ENCODE measurements at places on chromosomes 13 and 19.

DNA sequence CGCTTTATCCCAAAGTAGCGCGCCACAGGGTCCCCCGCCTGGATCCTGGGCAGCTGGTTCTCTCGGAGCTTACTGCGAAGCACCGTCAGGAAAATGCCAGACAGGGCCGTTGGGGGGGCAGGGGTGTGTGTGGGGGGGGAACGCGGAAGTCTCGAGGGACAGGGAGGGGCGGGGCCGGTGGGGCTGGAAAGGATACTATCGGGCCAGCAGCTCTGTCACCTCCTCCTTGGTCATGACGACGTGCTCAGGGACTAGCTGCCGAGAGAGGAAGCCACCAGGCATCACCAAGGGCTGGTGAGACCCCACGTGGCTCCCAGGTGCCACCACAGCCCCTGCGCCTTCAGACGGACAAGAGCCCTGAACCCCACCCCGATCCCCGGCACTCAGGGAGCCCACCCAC lies 5.3 kb downstream of the POLR2E start:
- H3K4me1 ChIP-seq: peaks cover 73% of the 10 kb centered on the region
- peak; percentile 82 for DNase-seq
- H3K36me3 ChIP-seq: peaks cover 44% of the 10 kb centered on the region
- no peak overlapping the region for H3K4me3 ChIP-seq
- peak overlapping the region; percentile 83 for H3K27ac ChIP-seq

DNA sequence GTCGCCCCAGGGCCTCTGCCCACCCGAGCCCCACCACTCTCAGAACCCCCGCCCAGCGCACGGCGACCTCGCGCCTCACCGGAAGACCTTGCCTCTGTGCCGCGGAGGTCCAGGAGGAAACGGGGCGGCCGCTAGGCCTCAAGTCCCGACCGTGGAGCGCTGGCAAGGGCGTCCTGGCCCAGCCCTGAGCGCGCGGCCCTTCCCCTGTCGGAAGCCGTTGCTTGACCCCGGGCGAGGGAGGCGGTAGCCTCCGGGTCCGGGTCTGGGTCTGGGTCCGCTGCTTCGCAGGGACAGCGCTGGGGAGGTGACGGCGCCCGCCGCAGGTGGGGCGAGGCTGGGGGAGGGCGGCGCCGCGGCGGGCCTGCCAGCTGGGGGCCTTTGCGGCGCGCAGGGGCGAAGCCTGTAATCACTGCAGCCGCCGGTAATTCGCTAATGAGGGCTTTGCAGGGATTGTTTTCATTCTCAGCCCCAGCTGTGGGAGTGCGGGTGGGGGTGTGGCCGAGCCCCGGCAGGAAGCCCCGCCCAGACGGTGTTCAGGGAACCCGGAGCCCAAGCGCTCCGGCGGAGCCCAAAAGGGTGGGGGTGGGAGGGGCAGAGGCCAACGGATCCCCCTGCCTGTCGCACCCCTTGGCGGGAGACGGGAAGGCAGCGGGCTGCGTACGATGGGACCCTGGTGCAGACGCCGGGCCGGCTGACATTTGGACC lies 8.6 kb downstream of the C19orf25 start:
- H3K4me1 ChIP-seq: peaks cover 11% of the 10 kb centered on the region
- H3K27me3 ChIP-seq: peaks cover 18% of the 10 kb centered on the region
- H3K4me3 ChIP-seq: peak overlapping the region; percentile 65
- peak; percentile 80 for DNase-seq
- H3K27ac ChIP-seq: peak overlapping the region; percentile 61

DNA sequence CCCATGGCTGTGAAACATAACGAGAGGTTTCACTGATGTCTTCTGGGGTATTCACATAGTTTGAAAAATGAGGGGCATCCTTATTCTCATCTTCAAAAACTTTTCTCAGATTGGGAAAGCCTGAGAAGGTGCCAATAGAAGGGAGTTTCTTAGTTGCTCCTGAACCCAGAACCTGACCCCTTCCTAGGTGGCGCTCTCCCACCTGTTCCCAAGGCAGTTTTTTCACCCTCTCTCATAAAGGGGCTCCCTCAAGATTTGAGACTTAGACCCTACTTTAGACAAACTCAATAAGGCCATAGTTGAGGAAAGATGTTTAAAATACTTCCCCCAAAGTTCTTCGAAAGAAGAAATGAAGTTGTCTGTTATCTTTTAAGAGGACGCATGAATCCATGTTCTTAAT lies 142.2 kb downstream of the FGF9 start:
- H3K4me1 ChIP-seq: no peaks in the 10 kb centered on the region

DNA sequence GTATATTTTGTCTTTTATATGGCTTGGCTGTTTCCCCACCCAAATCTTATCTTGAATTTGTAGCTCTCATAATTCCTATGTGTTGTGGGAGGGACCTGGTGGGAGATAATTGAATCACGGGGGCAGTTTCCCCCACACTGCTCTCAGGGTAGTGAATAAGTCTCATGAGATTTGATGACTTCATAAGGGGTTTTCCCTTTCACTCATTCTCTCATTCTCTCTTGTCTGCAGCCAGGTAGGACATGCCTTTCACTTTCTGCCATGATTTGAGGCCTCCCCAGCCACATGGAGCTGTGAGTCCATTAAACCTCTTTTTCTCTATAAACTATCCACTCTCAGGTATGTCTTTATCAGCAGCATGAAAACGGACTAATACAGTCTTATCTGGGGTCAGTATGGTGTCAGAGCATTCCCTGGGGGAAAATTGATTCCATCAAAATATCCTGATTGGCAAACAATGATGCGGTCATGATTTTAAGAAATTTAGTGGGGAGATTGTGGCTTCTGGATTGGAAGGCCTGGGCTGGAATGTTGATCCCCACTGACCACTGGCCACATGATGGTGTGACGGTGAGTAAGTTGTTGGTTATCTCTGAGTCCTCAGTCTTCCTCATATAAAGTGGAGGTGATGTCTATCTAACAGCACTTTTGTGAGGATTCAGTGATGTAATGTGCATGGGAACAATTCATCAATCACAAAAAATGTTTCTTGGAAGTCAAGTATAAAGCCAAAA lies 27.5 kb upstream of the ANKRD10 start:
- no peak overlapping the region for H3K4me3 ChIP-seq
- peaks cover 9% of the 10 kb centered on the region for H3K4me1 ChIP-seq
- H3K27me3 ChIP-seq: no peaks in the 10 kb centered on the region
- H3K27ac ChIP-seq: no peak overlapping the region
- no peaks in the 10 kb centered on the region for H3K36me3 ChIP-seq

- DNase-seq: no peak
- H3K27ac ChIP-seq: no peak overlapping the region
- no peak overlapping the region for H3K4me3 ChIP-seq
- H3K27me3 ChIP-seq: no peaks in the 10 kb centered on the region
Observed at GRCh38 chr19:5355076-5355475, 14.5 kb upstream of the PTPRS start.

DNA sequence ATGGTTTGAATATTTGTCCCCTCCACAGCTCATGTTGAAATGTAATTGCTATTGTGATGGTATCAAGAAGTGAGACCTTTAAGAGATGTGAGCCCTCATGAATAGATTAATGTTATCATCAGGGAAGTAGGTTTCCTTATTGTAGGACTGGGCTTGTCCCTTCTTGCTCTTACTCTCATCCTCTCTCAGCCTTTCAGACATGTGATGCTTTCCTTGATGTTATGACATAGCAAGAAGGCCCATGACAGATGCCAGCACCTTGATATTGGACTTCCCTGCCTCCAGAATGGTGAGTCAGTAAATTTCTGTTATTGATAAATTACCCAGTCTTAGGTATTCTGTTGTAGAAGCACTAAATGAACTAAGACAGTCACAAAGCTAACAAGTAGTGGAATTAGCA lies 5.7 kb upstream of the ZMYM2 start:
- no peak overlapping the region for H3K4me3 ChIP-seq
- H3K4me1 ChIP-seq: peaks cover 3% of the 10 kb centered on the region
- no peaks in the 10 kb centered on the region for H3K36me3 ChIP-seq
- no peak for DNase-seq
- H3K27me3 ChIP-seq: peaks cover 11% of the 10 kb centered on the region
- no peak overlapping the region for H3K27ac ChIP-seq

- H3K27ac ChIP-seq: no peak overlapping the region
- H3K4me1 ChIP-seq: peaks cover 14% of the 10 kb centered on the region
- peaks cover 52% of the 10 kb centered on the region for H3K27me3 ChIP-seq
- no peak for DNase-seq
- no peaks in the 10 kb centered on the region for H3K36me3 ChIP-seq
Observed at GRCh38 chr19:55067869-55068268, 4.9 kb upstream of the RDH13 start.

DNA sequence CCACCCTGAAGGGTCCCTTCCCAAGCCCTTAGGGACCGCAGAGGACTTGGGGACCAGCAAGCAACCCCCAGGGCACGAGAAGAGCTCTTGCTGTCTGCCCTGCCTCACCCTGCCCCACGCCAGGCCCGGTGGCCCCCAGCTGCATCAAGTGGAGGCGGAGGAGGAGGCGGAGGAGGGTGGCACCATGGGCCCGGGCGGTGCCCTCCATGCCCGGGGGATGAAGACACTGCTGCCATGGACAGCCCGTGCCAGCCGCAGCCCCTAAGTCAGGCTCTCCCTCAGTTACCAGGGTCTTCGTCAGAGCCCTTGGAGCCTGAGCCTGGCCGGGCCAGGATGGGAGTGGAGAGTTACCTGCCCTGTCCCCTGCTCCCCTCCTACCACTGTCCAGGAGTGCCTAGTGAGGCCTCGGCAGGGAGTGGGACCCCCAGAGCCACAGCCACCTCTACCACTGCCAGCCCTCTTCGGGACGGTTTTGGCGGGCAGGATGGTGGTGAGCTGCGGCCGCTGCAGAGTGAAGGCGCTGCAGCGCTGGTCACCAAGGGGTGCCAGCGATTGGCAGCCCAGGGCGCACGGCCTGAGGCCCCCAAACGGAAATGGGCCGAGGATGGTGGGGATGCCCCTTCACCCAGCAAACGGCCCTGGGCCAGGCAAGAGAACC lies 1.5 kb downstream of the EGLN2 start:
- H3K4me3 ChIP-seq: peak overlapping the region; percentile 95
- peaks cover 52% of the 10 kb centered on the region for H3K36me3 ChIP-seq
- H3K27ac ChIP-seq: peak overlapping the region; percentile 92
- H3K27me3 ChIP-seq: no peaks in the 10 kb centered on the region
- H3K4me1 ChIP-seq: peaks cover 75% of the 10 kb centered on the region
- no peak for DNase-seq

DNA sequence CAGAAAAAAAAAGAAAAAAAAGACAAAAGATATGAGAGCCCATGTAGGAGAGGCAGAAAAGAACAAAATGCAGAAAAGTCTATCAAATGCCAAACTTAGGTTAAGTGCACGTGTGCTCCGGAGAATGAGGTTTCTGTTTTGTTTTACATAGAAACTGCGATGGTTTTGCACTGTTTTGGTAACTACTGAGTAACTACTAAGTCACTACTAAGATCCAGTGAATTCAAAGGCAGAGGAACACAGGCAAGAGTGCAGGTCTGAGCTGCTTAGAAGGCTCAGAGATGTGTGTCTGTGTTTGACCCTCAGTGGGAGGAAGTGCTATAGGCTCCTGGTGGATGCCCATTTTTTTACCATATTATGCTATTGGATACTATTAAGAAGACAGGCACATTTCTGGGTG lies 299.3 kb downstream of the NDFIP2 start:
- H3K36me3 ChIP-seq: no peaks in the 10 kb centered on the region
- no peaks in the 10 kb centered on the region for H3K4me1 ChIP-seq
- H3K27ac ChIP-seq: no peak overlapping the region
- no peaks in the 10 kb centered on the region for H3K27me3 ChIP-seq
- DNase-seq: no peak

DNA sequence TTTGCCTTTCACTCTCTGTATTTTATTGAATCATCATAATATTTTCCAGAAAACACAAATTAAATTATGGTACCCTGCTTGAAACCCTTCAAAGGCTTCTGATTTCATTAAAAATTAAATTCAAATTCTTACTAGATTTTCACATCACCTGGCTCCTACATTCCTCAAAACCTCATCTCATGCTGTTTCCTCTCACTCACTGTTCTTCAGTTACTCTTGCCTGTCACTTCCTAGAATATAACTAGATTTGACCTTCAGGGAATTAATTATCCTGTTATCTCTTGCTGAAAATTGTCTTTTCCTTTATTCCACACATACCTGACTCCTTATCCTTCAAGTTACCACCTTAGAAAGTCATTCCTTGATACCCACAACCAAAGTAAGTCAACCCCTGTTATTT lies 2294.7 kb downstream of the PCDH9 start:
- no peak for DNase-seq
- no peaks in the 10 kb centered on the region for H3K27me3 ChIP-seq
- H3K27ac ChIP-seq: no peak overlapping the region
- no peak overlapping the region for H3K4me3 ChIP-seq

DNA sequence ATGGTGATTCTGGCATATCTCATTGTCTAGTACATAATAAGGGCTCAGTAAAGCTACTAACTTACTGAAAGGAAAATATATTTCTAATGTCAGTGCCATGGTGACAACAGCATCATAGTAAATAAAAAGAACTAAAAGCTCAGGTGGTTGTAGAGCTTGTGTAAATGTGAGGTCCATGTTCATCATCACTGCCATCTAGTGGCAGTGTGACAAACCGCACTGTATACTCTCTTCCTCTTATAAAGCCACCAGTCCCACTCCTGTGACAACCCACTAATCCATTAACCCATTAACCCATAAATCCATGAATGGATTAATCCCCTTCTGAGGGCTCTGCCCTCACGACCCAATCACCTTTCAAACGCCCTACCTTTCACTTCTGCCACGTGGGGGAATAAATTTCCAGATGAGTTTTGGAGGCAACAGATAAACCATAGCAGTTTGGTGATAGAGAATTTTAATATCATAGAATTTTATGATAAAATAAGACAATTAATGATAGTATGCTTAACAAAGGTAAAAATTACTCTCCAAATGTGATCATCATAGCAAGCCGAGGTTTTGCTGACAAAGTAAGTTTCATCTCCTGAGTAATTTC lies 160.4 kb upstream of the SGCG start:
- H3K36me3 ChIP-seq: no peaks in the 10 kb centered on the region
- no peaks in the 10 kb centered on the region for H3K4me1 ChIP-seq
- peak; percentile 52 for DNase-seq

GRCh38 chr13:100097821-100098220 lies 8.9 kb downstream of the PCCA start:
- no peak for DNase-seq
- H3K27ac ChIP-seq: no peak overlapping the region

GRCh38 chr19:52716522-52716921 lies 18.3 kb downstream of the ZNF611 start:
- peak overlapping the region; percentile 62 for H3K27ac ChIP-seq
- no peak overlapping the region for H3K4me3 ChIP-seq

GRCh38 chr19:18776288-18776594 lies 14.9 kb downstream of the COMP start:
- H3K27ac ChIP-seq: no peak overlapping the region
- no peaks in the 10 kb centered on the region for H3K27me3 ChIP-seq
- H3K36me3 ChIP-seq: no peaks in the 10 kb centered on the region

- no peak for DNase-seq
- peak overlapping the region; percentile 2 for H3K4me3 ChIP-seq
- no peaks in the 10 kb centered on the region for H3K36me3 ChIP-seq
Observed at GRCh38 chr13:106796280-106797047, 228.5 kb upstream of the ARGLU1 start.

- DNase-seq: no peak
- peaks cover 25% of the 10 kb centered on the region for H3K27me3 ChIP-seq
- H3K4me1 ChIP-seq: peaks cover 22% of the 10 kb centered on the region
Observed at GRCh38 chr13:114230117-114230516, 4.6 kb upstream of the CDC16 start.

- no peaks in the 10 kb centered on the region for H3K36me3 ChIP-seq
- no peak overlapping the region for H3K27ac ChIP-seq
- no peak overlapping the region for H3K4me3 ChIP-seq
Observed at GRCh38 chr13:111398715-111399299, 78.4 kb downstream of the TEX29 start.

- H3K4me1 ChIP-seq: peaks cover 10% of the 10 kb centered on the region
- no peak overlapping the region for H3K4me3 ChIP-seq
- peaks cover 11% of the 10 kb centered on the region for H3K27me3 ChIP-seq
- no peak for DNase-seq
Observed at GRCh38 chr13:112891477-112892401, 77.3 kb upstream of the MCF2L start.
